Brain pericyte (primary cell): ENCODE measurements at places on chromosomes 6 and 20.
A peak's percentile ranks its signal among the peaks of the same experiment; 100 is the strongest.

GRCh38 chr6:43436577-43437282 lies 9.4 kb downstream of the ABCC10 start:
- peak; percentile 45 for DNase-seq

DNA sequence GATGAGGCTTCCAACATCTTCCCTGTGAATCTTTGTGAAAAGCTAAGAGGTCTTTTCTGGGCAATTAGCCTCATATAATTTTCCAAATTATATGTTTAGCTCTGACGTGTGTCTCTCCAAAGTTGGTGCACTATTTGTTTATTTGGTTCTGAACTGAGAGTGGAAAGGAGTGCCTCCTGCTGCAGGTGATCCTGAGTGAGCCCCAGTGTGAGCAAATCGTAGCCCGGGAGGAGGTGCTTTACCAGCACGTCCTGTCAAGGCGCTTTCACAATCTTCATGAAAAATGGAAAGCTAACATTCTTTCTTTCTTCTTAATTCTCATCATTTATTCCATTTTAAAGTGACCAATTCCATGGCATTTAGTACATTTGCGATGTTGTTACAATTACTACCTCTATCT lies 231.9 kb downstream of the BMP2 start:
- no peak for DNase-seq

DNA sequence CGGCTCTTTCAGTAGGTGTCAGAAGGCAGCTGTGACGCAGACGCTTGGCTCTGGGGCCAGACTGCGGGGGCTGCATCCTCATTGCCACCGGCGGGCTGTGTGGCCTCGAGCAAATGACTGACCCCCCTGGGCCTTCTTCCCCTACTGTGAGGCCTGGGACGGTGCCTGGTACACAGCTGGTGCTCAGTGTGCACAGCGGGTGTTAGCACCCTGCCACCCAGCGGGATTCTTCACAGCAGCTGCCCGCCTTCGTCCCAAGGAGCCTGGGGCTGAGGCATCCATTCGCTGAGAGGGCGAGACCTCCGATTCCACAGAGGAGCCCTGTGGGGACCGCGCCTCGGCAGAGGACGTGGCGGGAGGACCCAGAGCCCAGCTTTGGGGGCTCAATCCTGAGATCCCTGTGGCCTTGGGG lies 10.6 kb downstream of the SLCO4A1 start:
- DNase-seq = no peak

DNA sequence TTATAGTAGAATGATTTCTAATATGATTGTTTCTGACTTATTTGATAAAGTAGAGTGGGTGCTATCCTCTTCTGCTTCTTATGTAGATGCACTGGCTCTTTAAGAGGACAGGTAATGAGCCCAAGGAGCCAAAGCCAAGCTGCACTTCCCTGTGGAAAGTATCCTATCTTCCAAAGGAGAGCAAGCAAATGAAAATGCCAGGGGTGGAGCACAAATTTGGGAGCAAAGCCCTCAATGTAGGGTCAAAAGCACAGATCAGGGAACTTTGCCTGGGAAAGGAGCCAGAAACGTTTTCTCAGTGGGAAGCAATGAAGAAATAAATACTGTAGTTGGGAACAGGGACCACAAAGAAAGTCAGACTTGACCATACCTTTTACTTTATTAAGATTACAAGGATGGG lies 242.9 kb downstream of the SYNE1 start:
- no peak for DNase-seq

DNA sequence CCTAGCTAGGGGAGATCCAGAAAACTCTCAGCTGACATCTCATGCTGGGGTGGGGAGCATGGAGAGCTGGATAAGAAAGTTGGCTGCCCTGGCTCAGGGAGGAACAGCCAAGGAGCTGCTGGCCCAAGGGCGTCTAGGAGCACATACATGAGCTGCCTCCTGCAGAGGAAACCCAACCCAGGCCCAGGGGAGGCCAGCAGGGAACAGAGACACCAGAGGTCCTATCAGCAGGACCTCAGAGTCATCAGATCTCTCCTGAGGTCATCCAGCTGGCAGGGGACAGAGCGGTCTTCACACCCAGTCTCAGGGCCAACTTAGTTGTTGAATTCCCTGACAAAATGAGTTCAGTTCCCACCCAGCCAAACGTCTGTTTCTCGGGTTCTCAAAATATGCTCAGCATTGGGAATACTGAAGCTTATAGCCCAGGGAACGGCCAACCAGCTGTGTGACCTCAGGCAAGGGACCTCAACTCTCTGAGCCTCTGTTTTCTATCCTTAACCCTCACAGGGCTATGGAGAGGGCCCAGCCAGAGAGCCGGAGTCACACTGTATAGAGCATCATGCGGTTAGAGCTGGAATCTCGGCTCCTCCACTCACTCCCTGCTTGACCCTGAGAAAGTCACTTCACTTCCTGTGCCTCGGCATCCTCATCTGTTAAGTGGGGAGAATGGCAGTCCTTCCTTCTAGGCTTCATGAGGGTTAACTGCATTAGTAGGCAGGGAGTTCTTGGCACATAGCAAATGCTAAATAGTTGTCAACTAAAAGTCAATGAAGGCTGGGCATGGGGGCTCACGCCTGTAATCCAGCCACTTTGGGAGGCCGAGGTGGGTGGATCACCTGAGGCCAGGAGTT lies 13.8 kb downstream of the ADA start:
- no peak for DNase-seq

- DNase-seq = no peak
Observed at GRCh38 chr20:4560667-4561066, 161.0 kb upstream of the PRND start.

- no peak for DNase-seq
Observed at GRCh38 chr6:75603106-75603420, 1.4 kb downstream of the SENP6 start.

DNA sequence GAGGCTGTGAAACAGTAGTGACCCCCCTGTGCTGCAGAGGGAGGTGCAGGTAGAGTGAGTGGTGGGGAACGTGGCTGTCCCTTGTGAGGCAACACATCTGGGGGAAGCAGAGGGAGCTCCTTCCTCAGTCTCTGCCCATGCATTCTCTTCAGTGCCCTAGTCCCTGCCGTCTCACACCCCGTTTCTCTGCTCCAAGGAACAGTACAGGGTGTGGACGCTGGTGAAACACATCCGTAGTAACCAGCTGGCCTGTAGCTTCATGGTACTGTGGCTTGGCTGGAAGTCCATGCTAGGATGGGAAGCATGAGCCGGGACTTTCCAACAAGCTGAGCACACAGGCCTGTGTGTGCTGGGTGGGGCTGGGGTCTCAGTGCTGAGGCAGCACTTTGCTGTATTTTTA lies 25.4 kb upstream of the CST3 start:
- no peak for DNase-seq

- DNase-seq = no peak
Observed at GRCh38 chr20:44022464-44022863, 107.8 kb downstream of the TOX2 start.

GRCh38 chr20:57795977-57796560 lies 86.3 kb upstream of the PMEPA1 start:
- no peak for DNase-seq

DNA sequence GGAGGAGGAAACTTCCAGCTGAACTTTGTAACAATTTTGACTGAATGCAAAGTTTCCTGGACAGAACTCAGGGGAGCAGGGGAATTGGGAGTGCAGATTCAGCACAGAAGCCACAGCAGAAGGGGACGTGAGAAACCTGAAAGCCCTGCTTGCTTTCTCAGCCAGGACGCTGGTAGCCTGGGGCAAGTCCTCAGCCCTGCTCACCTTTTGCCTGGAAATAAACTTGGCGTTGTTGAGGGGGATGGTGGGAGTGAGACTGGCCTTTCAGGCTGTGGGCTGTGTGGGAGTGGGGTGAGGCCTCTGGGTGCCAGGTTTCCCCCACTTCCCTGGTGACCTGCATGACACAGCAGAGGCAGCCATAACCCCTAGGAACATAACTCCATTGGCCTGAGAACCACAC lies 238.1 kb upstream of the HS3ST5 start:
- DNase-seq = no peak

DNA sequence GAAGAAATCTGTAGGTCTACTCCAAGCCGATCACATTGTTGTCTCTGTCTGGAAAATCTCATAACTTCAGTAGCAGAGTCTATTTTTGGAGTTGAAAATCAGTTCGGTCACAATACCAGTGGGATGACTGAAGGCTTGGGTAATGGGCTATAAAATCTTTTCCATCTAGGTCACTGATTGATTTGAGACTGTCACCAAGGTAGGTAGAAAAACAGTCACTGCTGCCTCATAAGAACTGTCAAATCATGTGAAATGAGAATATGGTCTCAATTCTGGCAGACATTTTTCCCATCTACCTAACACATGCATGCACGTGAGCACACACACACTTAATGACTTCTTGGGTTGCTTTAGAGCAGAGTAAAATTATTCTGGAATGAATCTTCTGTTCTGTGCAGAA lies 1162.8 kb upstream of the CITED2 start:
- DNase-seq = no peak

DNA sequence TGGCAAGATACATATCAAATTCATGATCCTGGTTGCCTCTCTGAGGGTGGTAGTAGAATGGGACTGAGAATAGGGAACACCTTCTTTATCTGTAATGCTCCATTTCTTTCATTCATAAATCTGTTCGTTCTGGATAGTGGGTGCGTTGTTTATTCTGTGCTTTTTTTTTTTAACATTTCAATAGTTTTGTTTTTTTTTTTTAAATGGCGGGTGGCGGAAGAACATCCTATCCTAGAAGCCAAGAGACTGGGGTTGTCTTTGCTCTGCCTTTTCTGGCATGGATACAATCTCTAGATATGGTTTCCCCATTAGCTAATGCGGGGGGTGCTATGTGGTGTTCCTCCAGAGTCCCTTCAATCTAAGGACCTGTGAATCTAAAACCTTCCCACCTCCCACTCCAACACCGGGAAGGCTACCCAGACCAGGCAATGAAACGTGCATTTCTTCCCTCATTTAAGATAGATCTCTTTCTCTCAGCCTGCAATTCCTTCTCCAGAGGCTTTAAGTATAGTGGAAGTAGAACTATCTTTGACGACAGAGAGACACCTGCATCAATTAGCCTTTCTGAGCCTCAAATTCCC lies 883 bp upstream of the CCDC28A start:
- no peak for DNase-seq

DNA sequence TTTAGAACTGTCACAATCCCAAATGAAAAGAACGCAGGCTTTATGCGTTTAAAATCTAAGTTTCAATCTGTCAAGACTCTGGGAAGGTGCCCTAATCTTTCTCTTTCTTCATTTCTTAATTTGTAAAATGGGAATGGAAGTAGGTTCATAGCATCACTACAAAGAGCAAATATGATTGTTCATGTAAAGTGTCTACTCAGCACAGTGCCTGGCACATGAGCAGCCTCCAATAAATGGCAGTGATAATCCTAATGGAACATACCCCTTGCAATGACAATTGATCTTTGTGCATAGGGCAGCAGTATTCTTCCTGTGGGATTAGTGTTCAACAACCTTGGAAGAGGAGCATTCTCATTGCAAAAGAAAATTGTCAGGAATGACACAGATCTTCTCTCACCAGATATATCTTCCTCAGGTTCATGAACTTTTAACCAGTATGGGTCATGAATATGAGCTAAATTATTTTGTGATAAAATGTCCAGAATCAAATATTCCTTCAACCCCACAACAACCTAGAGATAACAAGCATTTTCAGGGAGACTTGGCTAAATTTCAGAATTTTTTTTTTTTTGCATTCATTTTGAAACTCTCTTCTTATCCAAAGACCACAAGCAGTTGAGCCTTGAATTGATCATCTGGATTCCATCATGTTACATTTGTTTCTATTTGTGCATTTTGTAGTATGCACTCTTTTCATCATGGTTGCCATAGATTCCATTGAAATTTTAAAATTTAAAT lies 149.1 kb downstream of the TBX18 start:
- DNase-seq = no peak

- DNase-seq = no peak
Observed at GRCh38 chr6:133891149-133891926, 2.4 kb downstream of the TCF21 start.

GRCh38 chr6:43803783-43804549 lies 34.0 kb downstream of the VEGFA start:
- DNase-seq = no peak

DNA sequence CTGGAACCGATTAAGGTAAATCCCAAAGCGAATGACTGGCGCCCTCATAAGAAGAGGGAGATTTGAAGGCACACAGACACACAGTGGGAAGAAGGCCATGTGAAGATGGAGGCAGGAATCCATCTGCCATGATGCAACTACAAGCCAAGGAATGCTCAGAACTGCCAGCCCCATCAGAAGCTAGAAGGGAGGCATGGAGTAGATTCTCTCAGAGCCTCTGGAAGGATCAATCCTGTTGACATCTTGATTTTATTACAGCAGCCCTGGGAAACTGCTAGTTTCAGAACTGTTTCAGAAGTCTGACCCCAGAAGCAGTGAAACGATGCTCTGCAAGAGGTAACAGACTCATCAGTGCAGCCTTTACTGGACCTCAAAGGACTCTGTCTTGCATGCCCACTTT lies 103.5 kb upstream of the GPR6 start:
- no peak for DNase-seq

DNA sequence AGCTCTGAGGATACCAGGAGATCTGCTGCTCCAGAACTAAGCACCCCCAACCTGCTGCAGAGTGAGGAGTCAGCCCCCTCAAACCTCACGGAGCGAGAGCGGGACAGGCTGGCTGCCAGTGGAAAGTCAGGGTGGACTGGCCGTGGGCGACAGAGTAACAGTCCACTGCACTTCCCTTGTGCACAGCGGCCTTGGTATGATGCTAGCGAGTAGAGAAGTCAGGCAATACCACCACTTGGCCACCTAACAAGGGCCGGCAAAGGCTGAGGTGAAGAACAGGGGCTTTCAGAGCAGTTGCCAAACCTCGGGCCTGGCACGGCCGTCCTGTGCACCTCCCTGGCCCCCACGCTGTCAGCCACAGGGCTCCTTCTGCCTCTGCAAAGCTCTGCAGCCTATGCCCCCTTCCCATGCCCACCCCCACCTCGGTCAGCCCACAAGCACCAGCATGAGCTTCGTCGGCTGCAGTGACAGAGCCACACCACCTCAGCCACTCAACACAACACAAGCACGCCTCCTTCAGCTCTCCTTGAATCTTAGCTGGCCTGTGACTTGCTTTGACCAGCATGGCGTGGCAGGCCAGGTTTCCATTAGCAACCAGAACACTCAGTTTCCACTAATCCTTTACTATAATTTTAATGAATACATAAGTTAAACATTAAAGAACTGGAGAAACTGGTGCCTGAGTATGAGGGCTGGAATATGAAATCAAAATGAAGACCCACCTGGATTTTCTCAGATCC lies 127.6 kb upstream of the SNX9 start:
- no peak for DNase-seq

- no peak for DNase-seq
Observed at GRCh38 chr6:135267085-135267484, 86.0 kb downstream of the MYB start.

DNA sequence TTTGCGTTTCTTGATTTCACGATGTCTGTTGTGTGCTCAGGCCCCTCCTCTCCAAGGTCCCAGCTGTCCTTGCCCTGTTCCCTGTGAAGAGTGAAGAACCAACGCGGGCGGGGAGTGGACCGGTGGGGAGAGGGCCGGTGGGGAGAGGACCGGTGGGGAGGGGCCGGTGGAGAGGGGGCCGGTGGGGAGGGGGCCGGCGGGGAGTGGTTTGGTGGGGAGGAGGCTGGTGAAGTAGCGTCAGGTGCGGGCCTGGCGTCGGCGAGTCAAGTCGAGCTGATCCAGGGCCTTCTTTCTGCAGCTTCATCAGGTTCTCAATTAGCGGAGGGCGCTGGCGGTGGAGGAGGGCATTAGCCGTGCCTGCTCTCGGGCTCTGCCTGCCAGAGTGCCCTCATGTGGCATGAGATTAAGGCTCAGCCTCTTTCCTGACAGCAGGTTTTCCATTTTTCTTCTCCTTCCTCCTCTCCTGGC lies 21.2 kb upstream of the BHLHE23 start:
- DNase-seq = no peak

GRCh38 chr6:33276864-33277662 lies at the start of gene B3GALT4:
Gene B3GALT4, plus strand, starts transcription at chr6:33277123. Its CDS starts 297 bp downstream, at chr6:33277420.
- no peak for DNase-seq
